ENCODE measurements at places on chromosomes 7 and 10.

GRCh38 chr10:23469596-23470237 is 30.8 kb downstream of the OTUD1 start:
- H3K4me3 ChIP-seq = no peak overlapping the region
- no peaks in the 10 kb centered on the region for H3K27me3 ChIP-seq
- no peak for DNase-seq
- no peaks in the 10 kb centered on the region for H3K36me3 ChIP-seq

DNA sequence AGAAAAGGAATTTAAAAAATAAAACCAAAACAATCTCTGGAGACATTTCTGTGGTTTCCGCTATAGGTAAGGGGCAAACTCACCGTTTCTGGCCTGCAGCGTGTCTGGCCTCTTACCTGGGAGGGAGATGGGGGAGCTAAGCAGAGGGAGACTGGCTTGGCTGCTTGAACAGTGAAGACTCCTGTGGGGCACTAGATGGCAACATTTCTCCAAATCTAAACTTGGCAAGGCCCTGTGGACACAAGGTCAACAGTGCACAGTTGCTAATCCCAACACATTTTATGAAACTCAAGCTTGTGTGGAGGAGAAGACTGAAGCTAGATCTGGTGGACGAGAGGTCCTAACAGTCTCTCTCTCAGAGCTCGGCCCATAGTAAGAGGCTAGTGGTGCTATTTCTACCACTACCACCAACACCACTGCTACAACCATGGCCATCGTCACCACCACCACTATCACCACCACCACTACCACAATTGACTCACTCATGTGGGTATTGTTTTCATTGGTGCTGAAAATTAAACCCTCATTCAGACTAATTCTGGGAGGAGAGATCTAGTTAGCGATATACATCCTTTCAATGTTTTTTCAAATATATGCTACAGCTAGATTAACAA is 28.4 kb upstream of the CDHR3 start:
- H3K27me3 ChIP-seq = no peaks in the 10 kb centered on the region
- H3K36me3 ChIP-seq = no peaks in the 10 kb centered on the region

GRCh38 chr7:89054361-89054760 is 258.8 kb upstream of the TEX47 start:
- no peak for DNase-seq
- no peak overlapping the region for H3K4me3 ChIP-seq
- no peak overlapping the region for H3K27ac ChIP-seq
- no peaks in the 10 kb centered on the region for H3K4me1 ChIP-seq
- H3K36me3 ChIP-seq = no peaks in the 10 kb centered on the region
- H3K27me3 ChIP-seq = no peaks in the 10 kb centered on the region

- H3K27me3 ChIP-seq = no peaks in the 10 kb centered on the region
- H3K4me3 ChIP-seq = no peak overlapping the region
- peaks cover 4% of the 10 kb centered on the region for H3K4me1 ChIP-seq
- no peak overlapping the region for H3K27ac ChIP-seq
- H3K36me3 ChIP-seq = peaks cover 17% of the 10 kb centered on the region
Observed at GRCh38 chr7:139092090-139092796, 17.3 kb downstream of the ZC3HAV1 start.

DNA sequence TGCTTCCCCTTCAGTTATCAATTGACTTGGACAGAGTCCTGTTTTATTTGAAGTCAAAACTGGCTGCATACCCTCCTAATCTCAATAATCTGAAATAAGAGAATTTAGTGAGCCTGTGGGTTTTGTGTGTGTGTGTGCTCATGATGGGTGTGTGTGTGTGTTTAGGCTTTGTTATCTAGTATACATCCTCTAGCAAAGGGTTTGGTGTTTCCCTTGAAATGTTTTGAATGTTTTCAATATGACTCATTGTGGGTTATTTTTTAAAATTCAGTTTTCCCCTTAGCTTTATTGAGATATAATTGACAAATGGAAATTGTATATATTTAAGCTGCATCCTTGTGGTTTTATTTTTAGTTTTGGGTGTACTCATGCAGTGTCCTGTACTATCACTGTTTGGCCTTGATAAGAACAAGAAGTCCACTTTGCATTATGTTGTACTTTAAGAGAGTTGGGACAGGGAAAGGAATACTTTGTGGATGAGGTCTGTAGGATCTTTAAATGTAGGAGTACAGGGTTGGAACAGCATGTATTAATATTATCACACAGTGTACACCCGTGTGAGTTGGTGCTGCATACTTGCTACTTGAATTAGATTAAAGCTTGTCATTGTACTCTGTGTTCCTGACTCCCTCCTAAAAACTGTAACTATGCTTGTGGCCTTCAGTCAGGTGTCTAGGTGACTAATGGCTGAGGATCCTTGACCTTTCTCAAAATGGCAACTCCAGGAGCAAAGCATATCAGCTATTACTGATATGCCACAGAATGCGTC is 58.3 kb downstream of the VCL start:
- no peak overlapping the region for H3K4me3 ChIP-seq
- DNase-seq = no peak
- H3K27ac ChIP-seq = peak overlapping the region; percentile 61
- no peaks in the 10 kb centered on the region for H3K36me3 ChIP-seq
- peaks cover 40% of the 10 kb centered on the region for H3K4me1 ChIP-seq

GRCh38 chr7:50591480-50592438 is 26.6 kb upstream of the DDC start:
- no peak for DNase-seq
- no peaks in the 10 kb centered on the region for H3K27me3 ChIP-seq
- no peaks in the 10 kb centered on the region for H3K4me1 ChIP-seq
- H3K4me3 ChIP-seq = no peak overlapping the region
- H3K36me3 ChIP-seq = peaks cover 31% of the 10 kb centered on the region

GRCh38 chr10:85280014-85280413 is 951.6 kb downstream of the CCSER2 start:
- no peaks in the 10 kb centered on the region for H3K36me3 ChIP-seq
- H3K4me3 ChIP-seq = no peak overlapping the region
- H3K4me1 ChIP-seq = no peaks in the 10 kb centered on the region
- no peak overlapping the region for H3K27ac ChIP-seq
